ENCODE measurements at places on chromosomes 7 and 10.

GRCh38 chr10:16717622-16718395, 99.4 kb downstream of the RSU1 start:
- no peak for DNase-seq

DNA sequence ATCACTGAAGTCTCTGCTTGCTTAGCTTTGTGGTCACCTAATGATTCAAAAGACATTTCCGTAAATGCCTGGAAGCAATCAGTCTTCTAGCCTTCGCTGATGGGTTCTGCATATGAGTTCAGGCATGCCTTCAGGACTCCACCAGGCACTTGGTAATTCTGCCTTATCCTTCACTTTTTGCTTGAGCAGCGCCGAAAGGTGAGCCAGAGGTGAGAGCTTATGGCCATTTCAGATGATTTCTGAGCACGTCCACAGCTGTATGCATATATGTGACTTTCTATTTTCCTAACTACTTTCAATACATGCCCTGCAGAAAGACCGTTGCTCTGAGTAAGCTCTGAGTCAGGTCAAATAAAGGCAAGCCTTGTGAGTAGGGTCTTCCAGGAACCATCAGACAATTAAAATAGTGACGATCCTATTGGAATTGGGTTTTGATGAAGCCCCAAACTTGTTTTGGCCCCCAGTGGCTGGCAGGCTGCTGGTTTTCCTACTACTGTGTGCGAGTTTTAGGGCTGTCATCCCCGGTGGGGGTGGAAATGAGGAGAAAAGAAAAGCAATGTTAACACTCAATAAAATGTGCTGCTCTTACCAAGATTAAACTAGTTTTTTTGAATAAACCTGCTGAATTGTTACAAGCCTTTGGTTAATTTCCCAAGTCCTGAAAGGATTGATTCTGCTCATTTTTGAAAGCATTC, 154.4 kb upstream of the AKR1E2 start:
- no peak for DNase-seq

- no peak for DNase-seq
Observed at GRCh38 chr7:26422761-26423160, 131.1 kb downstream of the SNX10 start.

- DNase-seq, result peak; percentile 35
Observed at GRCh38 chr7:150502519-150502918, 12.2 kb upstream of the GIMAP7 start.

DNA sequence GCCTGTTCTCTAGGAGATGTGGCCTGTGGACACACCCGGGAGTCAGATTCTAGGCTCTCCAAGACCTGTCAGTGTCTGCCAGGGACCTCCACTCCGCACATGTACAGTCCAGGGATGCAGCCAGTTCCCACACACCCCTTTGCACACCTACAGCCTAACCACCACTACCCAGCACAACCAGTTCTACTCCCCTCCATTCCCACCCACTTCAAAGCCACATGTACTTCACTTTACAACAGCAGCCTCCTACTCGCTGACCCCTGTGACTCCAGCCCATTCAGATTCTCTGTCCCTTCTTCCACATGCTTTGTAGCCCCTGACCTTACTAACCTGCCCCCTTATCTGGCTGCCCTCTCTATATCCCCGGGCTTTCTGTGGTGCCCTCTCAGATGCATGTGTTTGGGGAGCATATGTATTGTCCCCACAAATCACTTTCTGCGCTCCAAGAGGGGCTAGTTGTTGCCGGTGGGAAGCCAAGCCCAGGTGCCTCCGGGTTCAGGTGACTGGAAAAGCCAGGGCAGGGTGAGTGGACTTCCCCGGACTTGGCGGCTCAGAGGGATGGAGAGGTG, 7.2 kb downstream of the LBX1 start:
- no peak for DNase-seq

GRCh38 chr10:27190508-27190907, 35.4 kb downstream of the MASTL start:
- no peak for DNase-seq

DNA sequence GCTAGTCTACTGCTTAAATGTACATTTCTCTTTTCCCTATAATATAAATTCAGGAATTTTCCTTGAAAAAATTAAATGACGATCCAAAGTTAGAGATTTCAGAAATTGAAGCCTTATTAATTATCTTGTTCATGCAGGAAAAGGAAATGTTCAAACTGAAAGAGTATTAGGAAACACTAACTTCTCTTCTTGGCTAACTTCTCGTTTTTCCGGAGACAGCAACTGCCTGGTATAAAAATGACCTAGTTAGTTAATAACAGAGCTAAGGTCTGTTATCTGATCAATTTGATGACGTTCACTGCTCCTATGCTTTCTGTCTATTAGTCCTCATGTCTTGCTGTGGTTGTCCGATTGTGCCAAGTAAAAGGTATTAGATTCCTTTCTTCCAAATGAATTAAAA, 212.5 kb downstream of the DGKB start:
- DNase-seq, result no peak

- no peak for DNase-seq
Observed at GRCh38 chr7:28107960-28108359, 72.6 kb downstream of the JAZF1 start.

GRCh38 chr7:3980300-3980643, 679.2 kb downstream of the SDK1 start:
- no peak for DNase-seq

GRCh38 chr7:127758105-127758504, 106.1 kb downstream of the SND1 start:
- DNase-seq, result no peak

DNA sequence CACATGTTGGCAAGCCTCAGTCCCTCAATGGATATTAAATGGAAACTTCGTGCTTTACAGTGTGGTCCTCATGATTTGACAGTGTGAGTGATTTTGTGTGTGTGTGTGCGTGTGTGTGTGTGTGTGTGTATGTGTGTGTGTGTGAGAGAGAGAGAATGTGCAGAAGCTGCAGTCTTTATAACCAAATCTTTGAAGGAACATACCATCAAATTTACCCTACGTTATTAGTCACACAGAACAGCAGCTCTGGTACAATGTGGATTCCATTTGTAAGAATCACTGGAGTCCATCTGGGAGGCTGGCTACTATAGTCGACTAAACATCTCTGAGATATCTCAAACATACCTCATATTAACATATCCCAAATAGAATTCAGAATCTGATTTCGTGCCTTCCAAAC, 928.0 kb upstream of the POT1 start:
- no peak for DNase-seq

DNA sequence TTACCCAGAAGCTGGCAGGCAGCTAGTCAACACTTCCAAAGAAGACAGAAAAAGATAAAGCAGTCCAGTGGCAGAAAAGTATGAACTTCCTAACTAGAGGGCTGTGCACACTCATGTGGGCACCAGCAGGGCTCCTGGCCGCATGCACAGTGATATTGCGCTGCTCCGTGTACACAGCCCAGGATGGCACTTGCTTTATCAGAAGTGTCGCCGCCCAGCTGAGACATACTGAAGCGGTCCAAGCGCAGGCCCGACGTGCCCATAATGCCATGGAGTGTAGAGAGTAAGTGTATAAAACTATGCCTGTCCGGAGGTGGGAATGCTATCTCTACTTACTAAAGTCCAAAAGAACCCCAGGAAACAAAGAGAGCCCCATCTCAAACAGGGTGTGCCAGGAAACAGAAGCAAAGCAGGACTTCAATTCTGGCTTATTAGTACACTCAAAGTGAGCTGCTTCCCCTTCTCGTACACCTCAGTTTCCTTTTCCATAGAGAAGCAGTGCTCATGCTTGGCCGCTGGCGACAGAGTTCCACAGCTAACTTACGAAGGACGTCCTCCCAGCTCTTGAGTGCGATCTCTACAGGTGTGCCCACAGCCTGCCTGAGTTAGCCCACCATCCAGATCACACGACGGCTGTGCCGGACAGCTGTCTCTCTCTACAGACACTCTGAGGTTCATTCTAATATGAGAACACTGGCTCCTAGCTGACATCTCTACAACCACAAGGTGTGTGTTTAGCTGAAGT, 234.3 kb downstream of the COBL start:
- no peak for DNase-seq

DNA sequence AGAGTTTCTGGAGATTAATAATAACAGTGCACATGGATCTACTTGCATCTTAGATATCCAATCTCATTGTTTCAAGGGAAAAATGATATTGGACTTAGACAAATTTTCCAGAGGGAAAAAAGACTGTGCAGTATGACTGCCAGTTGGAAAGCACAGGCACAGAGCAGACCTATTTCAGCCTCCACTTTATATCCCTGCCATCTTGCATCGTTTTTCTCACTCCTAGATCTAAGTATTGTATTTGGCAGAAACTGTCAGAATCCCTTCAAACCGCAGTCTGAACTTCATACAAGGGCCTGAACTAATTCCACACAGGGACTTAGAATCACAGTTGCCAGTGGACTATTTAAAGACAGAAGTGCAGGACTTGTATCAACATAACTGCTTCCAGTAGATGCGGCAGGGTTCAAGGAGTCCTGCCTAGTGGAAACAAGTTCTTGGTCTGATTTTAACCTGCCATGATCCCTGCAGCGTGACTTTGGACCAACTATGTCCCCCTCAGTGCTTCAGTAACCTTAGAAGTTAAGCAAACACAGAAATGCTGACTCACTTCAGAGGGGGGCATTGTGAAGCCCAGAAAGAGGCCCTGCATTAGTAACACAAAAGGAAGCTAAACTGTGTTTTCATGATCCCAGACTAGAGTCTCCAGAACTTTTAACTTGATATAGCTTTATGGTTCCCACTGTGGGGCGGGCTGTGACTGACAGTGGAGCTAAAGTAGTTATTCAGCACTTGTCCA, 95.7 kb upstream of the PALS2 start:
- no peak for DNase-seq

GRCh38 chr10:32959006-32959920, 1.2 kb upstream of the ITGB1 start:
- no peak for DNase-seq

DNA sequence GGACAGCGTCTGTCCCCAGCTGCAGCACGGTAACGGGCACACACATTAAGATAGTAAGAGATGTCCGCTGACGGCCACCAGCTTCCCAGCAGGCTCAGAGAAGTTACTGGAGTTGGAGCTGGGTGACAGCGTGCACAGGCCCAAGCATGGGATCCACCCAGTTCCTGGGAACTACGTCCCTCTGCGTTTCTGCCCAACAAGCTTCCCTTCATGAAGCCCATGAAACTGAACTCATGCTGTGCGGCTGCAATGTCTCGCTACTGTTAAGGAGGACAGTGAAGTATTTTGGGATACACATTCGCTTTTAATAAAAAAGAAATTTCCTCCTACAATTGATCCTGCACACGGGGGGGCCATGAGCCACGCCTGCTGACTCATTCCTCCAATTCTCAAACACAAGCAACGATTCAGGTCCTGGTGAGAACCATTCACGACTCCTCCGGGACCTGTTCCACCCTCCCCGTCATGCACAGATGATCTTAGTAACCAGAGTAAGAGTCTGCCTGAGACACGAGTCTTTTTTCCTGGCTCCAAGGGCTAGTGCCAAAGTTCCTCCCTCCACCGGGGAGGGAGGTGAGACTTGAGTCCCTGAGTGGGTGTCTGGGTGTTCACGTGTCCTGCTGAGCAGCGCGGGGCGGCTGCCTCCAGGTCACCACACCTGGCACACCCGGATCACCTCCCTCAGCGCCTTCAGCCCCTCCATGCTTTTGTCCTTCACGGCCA, 2.6 kb downstream of the PSMG3 start:
- no peak for DNase-seq

GRCh38 chr7:27161721-27162560, 3.4 kb downstream of the HOXA9 start:
- DNase-seq, result no peak

- DNase-seq, result no peak
Observed at GRCh38 chr10:129703287-129704137, 236.5 kb downstream of the MGMT start.

- no peak for DNase-seq
Observed at GRCh38 chr7:135650831-135651573, 11.3 kb upstream of the STMP1 start.

- no peak for DNase-seq
Observed at GRCh38 chr10:52308251-52309031, 5.6 kb upstream of the DKK1 start.

DNA sequence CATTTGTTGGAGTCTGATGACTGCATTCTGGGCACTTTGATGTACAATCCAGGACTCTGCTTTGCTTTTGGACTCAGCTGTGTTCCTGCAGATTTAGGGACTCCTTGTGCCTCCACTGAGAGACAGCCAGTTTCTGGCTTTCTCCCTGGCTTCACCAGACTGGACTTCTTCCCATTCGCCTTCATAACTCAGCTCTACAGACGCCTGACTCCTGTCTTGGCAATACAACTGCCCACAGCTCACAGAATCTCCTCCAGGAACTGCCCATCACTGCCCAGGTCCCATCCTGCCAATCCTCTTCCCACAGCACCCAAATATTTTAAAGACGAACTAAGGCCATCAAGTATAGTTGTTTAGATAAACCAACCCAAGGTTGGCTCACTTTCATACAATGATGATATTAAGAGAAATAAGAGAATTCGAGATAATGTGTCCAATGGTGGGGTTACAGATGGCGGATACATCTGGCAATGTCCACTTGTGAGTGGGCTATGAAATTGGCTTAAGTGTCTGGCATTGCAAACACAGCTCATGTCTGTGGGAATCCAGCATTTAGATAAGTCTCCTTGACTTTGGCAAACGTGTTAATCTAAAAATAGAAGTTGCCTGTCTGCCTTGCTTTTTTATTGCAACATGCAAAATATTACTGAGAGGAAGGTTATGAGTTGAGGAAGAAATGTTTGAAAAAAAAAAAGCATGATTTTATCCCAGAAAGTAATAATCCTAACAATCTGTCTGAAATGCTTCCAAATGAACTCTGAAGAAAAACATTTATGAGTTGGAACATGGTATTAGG, 95.1 kb downstream of the ITGA8 start:
- DNase-seq, result no peak

- DNase-seq, result no peak
Observed at GRCh38 chr7:39446546-39446945, 119.7 kb upstream of the YAE1 start.

GRCh38 chr10:35639728-35640401, 2.2 kb downstream of the FZD8 start:
- no peak for DNase-seq

- no peak for DNase-seq
Observed at GRCh38 chr7:50644114-50644513, 78.9 kb upstream of the DDC start.

- DNase-seq, result no peak
Observed at GRCh38 chr7:87212498-87212897, 7.0 kb downstream of the TMEM243 start.

GRCh38 chr10:69089638-69090599, 2.0 kb downstream of the SRGN start:
- DNase-seq, result peak; percentile 89

DNA sequence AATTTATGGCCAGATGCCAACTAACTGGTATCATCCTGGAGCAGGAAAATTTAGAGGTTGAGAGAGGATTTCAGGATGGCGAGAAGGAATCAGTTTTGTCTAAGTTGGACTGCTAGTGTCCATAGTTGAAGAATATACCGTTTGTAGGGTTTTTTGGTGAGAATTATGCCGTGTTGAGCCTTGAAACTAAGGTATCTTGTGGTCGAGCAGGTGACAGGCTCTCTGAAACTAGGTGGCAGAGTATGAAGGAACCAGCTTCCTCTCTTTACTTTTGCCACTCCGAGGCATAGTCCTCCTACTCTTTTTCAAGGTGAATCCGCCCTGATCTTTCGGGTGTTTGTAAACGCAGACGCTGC, 9.7 kb downstream of the MDFIC start:
- DNase-seq, result no peak

Measured in central memory CD8-positive, alpha-beta T cell (primary cell).